Dermis blood vessel endothelial cell (primary cell): ENCODE measurements at places on chromosomes 6 and 20. TPM values are rescaled to one million over a fixed set of nuclear protein-coding genes. Genes with fewer than 3 reads are reported as not detected.

Gene APOBEC2
- total RNA-seq: 0.19 TPM in 1 of 2 replicates, not detected in the other

Gene SALL4
- total RNA-seq: under 0.01 and 0.14 TPM in 2 replicates

Gene SLC2A4RG
- 11.7 and 24.1 TPM in 2 replicates for total RNA-seq

Gene TRAPPC3L
- total RNA-seq: 0.17 TPM in 1 of 2 replicates, not detected in the other

Gene PROKR2
- not detected in 2 replicates for total RNA-seq
